ENCODE measurements at places on chromosomes 2 and 18. TPM values are rescaled to one million over a fixed set of nuclear protein-coding genes. Genes with fewer than 3 reads are reported as not detected.

DNA sequence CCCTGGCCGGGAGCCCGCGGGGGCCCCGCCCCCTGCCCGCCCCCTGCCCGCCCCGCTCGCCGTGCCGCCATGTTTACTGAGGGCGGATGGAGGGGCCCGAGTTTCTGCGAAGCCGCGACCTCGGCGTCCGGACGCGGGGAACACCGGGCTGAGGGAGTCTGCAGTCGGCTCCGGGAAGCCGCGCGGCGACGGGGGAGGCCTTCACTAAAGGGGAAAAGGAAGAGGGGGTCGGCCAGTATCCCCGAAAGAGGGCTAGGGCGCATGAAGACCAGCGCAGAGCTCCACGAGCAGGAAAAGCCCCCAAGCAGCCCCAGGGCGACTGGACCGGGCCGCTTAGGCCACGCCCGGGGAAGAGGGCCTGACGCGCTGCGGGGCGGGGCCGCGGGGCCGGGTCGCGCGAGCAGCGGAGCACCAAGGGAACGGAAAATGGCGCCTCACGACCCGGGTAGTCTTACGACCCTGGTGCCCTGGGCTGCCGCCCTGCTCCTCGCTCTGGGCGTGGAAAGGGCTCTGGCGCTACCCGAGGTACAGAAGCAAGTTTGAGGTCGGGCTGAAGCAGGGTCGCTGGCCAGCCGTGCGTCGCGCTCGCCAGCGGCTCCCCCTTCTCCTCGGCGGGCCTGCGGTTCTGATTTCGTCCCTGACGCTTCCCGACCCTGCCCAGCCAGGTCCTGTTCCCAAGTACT, at the start of the genes ATRAID and SLC5A6:
TSS of gene ATRAID (plus strand) at position 99 of the 683 bp plus-strand sequence. CDS start at position 427, 328 bp downstream.
TSS of gene SLC5A6 (minus strand) at position 326 of the 683 bp plus-strand sequence. CDS start 4,618 bp downstream, outside the sequence.
- peak within 1 kb of the TSS; percentile 89 for H3K4me3 ChIP-seq
- H3K27me3 ChIP-seq, result no peaks in the 10 kb centered on the region
- peak; percentile 59 for DNase-seq
- peaks cover 2% of the 10 kb centered on the region for H3K4me1 ChIP-seq
- peak within 1 kb of the TSS; percentile 99 for H3K27ac ChIP-seq

DNA sequence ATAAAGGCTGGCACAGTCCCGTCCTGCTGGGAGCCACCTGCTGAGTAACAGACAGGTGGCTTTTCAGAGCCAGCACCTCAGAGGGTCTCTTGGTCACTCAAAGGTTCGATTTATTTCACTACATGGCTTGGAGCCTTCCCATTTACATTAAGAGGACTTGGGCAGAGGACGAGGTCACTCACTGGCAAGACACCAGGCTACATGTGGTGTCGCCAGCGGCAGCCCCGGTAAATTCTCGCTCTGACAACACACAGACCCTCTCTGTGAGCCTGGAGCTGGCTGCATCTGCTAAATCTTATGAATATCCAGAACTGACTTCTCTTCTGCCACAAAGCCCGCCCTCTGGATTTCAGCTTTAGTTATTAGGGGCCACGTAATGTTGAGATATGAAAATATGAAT, 254.7 kb downstream of the VAPA start:
- H3K27ac ChIP-seq, result no peak overlapping the region
- no peak for DNase-seq
- H3K4me1 ChIP-seq, result no peaks in the 10 kb centered on the region
- H3K27me3 ChIP-seq, result no peaks in the 10 kb centered on the region
- no peak overlapping the region for H3K4me3 ChIP-seq
- no peaks in the 10 kb centered on the region for H3K36me3 ChIP-seq

DNA sequence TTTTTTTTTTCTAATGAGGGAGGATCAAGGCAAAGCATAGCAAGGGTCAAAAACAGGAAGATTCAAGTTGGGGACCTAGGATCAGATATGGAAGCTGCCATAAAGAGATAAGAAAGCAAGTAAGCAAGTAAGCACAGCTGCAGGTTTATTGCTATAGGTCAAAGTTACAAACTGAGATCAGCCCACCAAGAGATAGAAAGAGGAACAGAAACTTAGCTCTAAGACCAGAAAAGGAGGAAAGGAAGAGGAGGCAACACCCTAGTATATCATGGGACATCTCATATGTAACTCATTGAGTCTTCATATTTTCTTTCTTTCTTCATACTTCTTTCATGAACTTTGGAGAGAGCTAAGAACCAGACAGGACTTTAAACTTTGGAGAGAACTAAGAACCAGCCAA, 295.9 kb upstream of the CRIM1 start:
- no peaks in the 10 kb centered on the region for H3K36me3 ChIP-seq
- H3K4me3 ChIP-seq, result no peak overlapping the region
- H3K4me1 ChIP-seq, result no peaks in the 10 kb centered on the region
- H3K27me3 ChIP-seq, result no peaks in the 10 kb centered on the region
- DNase-seq, result no peak
- no peak overlapping the region for H3K27ac ChIP-seq

DNA sequence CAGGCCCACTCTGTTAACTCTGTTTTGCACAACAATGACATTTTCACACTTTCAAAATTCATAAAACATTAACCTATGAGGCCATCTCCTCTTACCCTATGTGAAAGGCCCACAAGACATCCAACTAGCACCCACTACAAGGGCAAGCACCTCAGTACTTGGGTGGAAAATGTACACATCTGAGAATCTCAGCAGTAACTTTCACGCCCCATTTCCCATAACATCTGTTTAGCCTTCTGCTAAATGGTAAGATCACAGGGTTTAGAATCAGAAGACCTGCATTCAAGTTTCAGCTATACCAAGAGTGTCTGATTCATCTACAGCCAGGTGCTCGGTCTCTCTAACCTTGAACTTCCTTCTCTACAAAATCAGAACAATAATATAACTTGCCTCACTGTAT, 89.2 kb downstream of the SP100 start:
- H3K4me1 ChIP-seq, result no peaks in the 10 kb centered on the region
- no peak overlapping the region for H3K27ac ChIP-seq
- H3K27me3 ChIP-seq, result no peaks in the 10 kb centered on the region

GRCh38 chr2:3126171-3126910, 251.3 kb downstream of the EIPR1 start:
- H3K4me1 ChIP-seq, result no peaks in the 10 kb centered on the region
- H3K4me3 ChIP-seq, result no peak overlapping the region
- H3K27ac ChIP-seq, result no peak overlapping the region
- no peaks in the 10 kb centered on the region for H3K27me3 ChIP-seq
- DNase-seq, result no peak

DNA sequence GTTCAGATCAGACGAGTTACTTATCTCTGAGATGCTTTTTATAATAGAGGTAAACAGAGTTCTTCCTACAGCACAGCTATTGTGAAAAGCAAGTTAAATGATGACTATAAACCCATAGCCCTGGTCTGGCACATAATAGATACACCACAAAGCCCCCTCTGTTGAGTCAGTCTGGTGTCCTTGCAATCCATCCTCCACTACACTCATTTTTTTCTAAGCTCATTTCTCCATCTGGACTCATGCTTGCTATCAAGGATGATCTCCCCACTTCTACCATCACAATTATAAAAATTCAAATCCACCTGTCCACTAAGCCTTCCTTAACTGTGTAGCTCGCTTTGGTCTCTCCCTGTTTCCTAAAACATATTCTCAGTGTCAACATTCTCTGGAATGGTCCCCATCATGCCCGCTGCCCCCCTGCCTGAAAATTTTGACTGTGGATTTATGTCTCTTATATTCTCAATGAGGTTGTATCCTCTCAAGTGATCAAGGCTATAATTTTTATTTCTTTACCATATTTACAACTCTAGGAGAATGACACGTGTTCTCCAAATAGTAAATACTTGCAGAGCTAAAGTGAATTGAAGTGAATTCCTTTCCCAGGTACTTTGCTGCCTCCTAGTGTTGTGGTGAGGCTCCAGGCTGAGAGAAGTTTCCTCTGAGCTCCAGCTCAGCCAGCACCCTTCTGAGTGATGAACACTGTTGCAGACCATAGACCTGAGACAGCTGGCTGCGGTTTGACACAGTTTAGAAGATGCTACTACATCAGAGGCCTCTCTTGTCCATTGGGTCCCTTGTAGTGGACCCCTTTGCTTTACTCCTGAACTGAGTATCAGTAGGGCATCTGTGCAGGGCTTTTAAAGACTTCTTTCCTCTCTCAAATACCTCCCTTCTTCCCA, 108.7 kb downstream of the DPP10 start:
- H3K27me3 ChIP-seq, result no peaks in the 10 kb centered on the region
- no peaks in the 10 kb centered on the region for H3K36me3 ChIP-seq
- H3K4me3 ChIP-seq, result no peak overlapping the region
- H3K4me1 ChIP-seq, result peaks cover 2% of the 10 kb centered on the region
- no peak overlapping the region for H3K27ac ChIP-seq

- H3K4me1 ChIP-seq, result no peaks in the 10 kb centered on the region
- no peaks in the 10 kb centered on the region for H3K36me3 ChIP-seq
- no peak overlapping the region for H3K4me3 ChIP-seq
- DNase-seq, result no peak
Measured at GRCh38 chr18:9719421-9719981, 11.4 kb downstream of the RAB31 start.

DNA sequence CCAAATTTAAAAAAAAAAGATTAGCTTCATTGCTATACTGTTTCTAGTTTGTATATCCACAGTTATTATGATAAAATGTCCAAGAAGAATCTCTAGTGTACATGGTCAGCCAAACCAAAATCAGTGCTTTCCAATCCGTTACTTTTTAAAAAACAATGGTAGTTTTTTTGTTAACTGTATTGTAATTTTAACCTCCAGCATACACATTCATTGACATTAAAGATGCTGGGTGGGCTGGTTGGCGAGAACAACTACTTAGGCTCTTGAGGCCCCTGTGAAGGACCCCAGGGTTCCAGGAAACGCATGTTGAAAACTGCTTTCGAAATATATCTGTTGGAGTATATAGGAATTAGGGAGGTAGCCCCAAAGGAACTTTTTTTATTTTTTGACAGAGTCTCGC, 107.3 kb upstream of the RASGRP3 start:
- no peak overlapping the region for H3K27ac ChIP-seq
- DNase-seq, result no peak
- H3K4me3 ChIP-seq, result no peak overlapping the region
- no peaks in the 10 kb centered on the region for H3K4me1 ChIP-seq

DNA sequence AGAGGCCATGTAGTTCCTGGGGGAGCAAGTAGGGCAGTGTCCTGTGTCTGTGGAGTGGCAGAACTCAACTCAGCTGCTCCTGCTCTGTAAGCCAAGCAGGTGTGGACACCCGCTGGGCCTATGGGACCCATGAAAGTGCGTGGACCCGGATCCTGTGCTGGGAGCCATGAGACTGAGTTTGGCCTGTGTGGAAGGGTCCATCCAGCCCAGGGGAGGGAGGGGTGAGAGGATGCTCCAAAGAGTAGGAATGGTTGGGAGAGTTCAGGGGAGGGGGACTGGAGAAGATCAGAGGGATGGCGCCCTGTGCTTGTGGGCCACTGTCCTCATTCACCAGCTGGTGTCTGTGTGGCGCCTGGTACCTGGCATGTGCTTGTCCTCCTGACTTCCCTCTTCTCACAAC, 226.4 kb upstream of the HS6ST1 start:
- no peaks in the 10 kb centered on the region for H3K36me3 ChIP-seq
- H3K27me3 ChIP-seq, result no peaks in the 10 kb centered on the region
- H3K4me1 ChIP-seq, result no peaks in the 10 kb centered on the region
- no peak for DNase-seq
- H3K27ac ChIP-seq, result no peak overlapping the region

DNA sequence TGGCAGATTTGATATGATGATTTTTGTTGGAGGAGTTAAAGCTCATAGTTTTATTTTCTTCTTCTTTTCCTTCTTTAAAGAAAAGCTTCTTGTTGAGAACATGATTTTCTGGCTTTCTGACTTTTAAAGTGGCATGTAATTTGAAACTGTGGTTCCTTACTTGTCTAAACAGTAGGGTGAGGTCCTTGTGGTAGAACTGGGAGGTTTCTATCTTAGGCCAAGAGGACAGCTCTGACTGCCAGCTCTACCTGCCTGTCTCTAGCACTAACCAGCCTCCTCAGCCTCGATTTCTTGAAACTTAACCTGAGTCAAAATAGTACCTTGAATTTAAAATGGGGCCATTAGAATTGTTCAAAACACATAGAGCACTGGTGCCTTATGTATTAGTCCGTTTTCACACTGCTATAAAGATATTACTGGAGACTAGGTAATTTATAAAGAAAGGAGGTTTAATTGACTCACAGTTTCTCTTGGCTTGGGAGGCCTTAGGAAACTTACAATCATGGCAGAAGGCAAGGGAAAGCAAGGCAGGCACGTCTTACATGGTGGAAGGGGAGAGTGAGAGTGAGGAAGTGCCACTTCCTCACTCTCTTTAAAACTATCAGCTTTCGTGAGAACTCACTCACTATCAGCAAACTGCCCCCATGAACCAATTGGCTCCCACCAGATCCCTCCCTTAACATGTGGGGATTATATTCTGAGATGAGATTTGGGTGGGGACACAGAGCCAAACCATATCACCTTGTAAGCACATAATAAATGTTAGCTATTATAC, 119.0 kb downstream of the CERS6 start:
- no peak overlapping the region for H3K27ac ChIP-seq
- no peaks in the 10 kb centered on the region for H3K36me3 ChIP-seq
- H3K27me3 ChIP-seq, result no peaks in the 10 kb centered on the region
- no peak overlapping the region for H3K4me3 ChIP-seq
- peaks cover 5% of the 10 kb centered on the region for H3K4me1 ChIP-seq

- H3K27ac ChIP-seq, result no peak overlapping the region
- peaks cover 10% of the 10 kb centered on the region for H3K4me1 ChIP-seq
- no peaks in the 10 kb centered on the region for H3K36me3 ChIP-seq
- DNase-seq, result no peak
Measured at GRCh38 chr18:46672062-46672970, 15.3 kb upstream of the LOXHD1 start.

GRCh38 chr2:102664471-102664909, 45.1 kb downstream of the SLC9A2 start:
- no peak overlapping the region for H3K27ac ChIP-seq
- no peak for DNase-seq
- H3K4me3 ChIP-seq, result no peak overlapping the region
- no peaks in the 10 kb centered on the region for H3K36me3 ChIP-seq

DNA sequence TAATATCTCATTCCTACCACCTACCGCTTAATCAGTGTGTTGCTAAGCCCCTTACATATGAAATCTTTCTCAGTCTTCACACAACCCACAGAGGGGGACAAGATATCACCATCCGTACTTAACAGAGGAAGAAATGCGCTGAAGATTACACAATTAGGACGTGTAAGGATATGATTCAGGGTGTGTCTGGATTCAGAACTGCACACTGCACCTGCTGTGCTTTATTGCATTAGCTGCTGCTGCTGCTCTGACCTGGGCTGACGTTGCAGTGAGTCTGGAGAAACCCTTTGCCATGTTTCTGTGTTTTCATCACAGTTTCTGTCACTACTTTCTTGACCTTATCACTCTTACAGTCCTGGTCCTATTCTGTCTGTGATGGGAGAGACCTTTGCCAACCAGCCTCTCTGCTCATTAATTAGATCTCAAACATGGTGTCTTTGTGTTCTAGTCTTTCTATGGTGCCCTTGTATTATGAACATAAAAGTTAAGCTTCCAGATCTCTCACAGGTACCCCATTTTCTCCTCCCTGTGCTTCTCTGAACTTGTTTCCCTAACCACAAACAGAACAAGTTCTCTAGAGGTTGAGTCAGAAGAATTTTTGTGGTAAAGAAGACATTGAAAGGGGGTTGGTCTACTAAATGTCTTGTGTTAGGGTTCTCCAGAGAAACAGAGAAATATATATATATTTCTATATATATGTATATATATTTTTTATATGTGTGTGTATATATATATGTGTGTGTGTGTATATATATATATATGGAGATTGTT, 92.9 kb upstream of the CYP1B1 start:
- no peak overlapping the region for H3K4me3 ChIP-seq
- peaks cover 4% of the 10 kb centered on the region for H3K4me1 ChIP-seq
- H3K36me3 ChIP-seq, result no peaks in the 10 kb centered on the region
- DNase-seq, result no peak
- H3K27me3 ChIP-seq, result no peaks in the 10 kb centered on the region

TMSB10 gene
- total RNA-seq, result 1,075 TPM

UGT1A10 gene
- not detected for total RNA-seq

PID1 gene
- total RNA-seq, result 3.3 TPM

OR6B2 gene
- total RNA-seq, result not detected

GCKR gene
- total RNA-seq, result 1.2 TPM
